Stimulated activated CD4-positive, alpha-beta T cell treated with anti-CD3 and anti-CD28 coated beads, Interleukin-4, amount 100 ng/mL, for 1 hour (primary cell): ENCODE measurements at places on chromosomes 1 and 21.
A peak's percentile ranks its signal among the peaks of the same experiment; 100 is the strongest.

DNA sequence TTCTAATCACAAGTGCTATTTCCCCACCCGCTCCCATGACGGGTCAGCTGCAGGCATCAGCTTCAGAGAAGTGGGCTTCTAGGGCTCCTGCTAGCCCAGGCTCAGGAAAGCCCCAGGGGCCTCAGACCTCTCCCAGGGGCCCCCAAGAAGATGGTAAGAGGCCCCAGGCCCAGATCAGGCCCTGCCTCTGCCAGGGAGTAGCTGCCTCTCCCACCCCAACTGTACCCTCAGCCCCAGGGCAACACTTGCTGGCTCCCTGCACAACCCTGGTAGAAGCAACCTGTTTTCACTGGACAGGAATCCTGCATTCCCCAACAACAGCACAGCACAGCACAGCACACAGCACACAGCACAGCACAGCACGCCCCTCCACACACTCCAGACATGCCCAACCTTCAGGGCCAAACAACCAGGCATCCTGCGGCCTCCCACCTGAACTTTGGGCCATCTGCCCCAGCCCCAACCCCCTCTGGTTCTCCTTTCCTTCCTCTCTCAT, 6.5 kb downstream of the BLACAT1 start:
- DNase-seq = no peak

- DNase-seq = no peak
Measured at GRCh38 chr1:206860165-206860564, 5.3 kb upstream of the IL20 start.

DNA sequence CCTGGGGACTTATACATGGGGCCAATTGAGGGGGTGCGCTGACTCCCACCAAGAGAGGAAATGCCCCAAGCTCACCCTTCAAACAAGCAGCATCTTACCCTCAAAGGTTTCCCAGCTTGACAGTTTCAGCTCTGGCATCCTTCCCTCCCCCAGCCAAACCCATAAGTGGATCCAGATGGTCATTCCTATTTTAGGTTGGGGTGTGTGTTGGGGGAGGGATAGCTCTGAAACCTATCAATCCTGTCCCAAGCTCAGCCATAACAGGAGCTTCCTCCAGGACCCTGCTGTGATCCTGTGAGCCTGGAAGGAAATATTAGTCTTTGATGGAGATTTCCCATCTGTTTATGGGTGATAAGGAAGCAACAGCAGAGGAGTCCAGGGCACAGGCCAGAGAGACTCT, 3.4 kb upstream of the TMEM222 start:
- DNase-seq = no peak

- DNase-seq = no peak
Measured at GRCh38 chr1:38083541-38083940, 36.9 kb upstream of the POU3F1 start.

DNA sequence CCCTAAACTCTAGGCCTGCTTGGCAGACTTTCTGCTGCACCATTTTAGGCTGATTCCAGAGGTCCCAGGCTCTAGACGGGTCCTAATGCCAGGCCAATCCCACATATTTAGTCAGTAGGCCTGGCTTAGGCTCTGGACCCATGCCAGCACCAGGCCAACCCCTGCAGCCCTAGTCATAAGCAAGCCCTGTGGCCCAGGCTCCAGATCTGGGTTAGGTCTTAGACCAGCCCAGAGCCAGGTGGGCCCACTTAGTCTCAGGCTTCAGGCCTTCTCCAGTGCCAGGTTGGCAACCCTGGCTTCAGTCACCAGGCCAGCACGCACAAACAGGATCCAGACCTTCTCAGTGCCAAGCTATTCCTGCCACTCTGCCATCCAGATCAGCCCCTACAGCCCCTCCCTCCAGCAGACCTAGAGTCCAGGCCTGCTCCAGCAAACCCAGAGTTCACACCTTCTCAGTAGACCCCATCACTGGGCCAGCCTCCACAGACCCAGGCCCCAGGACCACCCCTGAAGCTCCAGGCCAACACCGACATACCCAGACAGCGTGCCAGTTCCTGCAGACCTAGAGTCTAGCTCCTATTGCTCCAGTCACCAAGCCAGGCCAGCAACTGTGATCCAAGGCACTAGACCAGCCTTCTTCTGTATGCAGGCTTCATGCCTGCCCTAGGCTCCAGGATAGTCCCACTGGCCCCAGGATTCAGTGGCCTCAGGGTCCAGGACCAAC, 467.6 kb downstream of the RWDD3 start:
- DNase-seq = no peak

DNA sequence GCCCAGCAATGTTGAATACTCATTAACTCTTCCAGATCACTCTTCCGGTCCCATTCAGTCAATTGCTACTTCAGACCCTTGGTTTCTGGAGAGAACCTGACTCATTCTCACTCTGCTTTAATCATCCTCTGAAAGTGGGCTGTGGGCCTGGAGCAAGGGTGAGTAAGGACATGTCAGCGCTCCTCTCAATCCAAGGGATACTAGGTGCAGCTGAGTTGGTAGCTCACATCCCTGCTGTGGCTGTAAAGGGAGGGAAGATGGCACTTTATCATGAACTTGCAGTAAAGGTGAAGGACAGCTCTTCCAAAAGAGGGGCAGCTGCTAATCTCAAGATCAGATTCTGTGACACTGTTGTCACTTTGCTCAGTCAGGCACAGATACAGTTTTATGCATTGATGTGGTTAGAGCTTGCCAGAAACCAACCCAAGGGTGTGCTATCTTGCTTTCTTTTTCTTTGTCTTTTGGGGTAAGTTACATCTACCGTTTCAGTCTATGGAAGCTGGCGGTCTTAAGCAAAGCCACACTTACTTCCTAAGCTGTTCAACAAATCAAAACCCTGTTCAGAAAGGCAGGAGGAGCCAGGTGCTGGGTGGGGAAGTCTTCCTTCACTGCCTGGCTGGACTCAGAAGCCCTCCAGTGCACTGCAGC, 26.5 kb upstream of the NTPCR start:
- peak; percentile 25 for DNase-seq

DNA sequence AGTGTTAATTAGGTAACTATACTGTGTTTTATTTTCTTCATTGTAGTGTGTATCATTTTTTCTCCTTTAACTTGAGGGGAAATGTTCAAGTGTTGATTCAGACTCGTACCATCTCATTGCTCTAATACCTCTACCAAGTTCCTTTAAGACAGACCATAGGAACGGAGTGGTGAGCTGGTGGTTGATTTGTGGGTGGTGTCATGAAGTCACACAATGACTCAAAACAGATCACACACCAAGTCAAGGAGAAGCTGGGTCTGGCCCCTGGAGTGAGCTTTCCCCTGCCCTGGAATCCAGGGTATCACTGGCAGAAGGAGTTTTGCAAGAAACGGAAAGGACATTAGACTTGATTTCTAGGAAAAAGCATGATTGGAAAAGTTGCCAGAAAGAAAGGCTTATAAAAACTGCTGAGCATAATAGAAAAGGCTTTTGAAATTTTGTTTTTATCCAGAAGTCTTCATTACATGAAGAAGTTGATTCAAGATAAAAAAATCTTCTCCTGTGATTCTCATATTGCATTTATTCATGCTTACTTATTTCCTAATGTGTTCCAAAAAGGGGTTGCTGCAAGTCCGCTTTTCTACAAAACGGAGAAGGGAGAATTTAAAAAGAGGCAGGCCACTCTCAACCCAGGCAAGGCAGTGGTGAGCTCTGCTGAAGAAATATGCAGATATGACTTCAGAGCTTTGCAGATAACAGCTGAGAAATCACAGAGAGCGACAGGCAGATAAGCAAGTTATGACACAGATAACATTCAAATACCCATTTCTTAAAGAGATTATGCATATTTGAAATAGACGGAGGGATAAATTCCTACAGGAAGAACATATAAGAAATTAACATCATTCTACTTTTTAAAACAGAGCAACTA, 79.7 kb downstream of the TBX19 start:
- DNase-seq = no peak

DNA sequence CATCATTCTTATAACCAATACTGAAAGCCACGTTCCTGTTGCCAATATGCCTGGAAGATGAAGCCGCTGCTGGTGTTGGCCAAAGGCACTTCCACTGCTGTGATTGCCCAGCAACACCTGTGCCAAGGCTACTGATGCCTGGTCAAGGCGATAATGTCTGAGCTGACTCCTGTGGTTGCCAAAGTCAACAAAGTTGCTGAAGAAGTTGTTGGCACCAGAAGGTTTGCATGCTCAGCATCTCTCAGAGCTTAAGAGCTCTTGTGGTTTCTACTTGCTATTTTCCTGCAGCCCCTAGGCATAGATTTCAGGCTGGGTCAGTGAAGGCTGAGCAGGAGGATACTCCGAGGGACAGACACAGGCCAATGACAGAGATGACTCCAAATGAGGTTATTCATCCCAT, 63.4 kb upstream of the RAB3GAP2 start:
- no peak for DNase-seq

DNA sequence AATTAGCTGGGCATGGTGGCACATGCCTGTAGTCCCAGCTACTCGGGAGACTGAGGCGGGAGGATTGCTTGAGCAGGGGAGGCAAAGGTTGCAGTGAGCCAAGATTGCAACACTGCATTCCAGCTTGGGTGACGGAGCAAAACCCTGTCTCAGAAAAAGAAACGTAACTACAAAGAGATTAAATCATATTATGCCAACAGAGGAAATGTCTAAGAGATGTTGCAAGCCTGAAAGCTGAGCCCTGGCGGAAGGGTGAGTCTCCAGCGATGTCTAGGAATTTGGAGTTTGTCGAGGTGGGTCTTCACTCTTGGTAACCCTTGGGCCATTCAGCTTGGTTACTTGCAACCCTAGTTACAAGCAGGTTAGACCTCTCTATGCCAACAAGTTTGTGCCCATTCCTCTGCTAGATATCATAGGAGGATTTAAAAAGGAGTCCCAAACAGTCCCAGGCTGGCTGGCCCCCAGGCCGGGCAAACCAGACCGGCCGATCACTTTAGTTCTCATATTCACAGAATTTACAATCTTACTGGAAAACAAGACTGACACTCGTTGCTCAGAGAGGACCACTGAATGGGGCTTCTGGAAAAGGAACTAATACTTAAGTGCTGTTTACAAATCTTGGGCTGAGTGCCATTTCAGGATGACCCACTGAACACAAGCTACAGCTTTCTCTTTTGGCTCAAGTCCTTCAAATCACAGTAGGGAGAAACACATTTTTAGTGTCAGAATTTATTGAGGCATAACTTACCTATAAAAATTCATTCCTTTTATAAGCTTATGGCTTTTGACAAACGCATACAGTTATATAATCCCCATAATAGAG, 27.1 kb downstream of the SLC30A1 start:
- DNase-seq = no peak

GRCh38 chr1:231781892-231782291, 155.3 kb downstream of the DISC1 start:
- DNase-seq = no peak

DNA sequence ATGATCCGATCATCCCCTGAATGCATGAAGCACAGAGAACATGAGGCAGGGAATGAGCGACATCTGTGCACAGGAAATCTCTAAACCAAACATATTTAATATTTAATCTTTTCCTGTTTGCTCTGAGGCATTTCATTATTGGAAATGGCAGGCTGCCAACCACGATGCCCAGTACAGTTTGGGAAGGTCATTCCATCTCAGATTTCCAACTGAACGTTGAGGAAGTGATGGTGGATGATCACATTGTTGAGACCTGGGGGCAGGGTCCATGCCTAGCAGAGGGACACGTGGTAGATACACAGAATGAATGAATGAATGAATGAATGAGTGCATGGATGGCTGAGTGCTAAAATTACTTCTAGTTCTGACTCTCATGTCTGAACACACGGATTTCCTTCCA, 15.9 kb upstream of the FASLG start:
- DNase-seq = no peak

DNA sequence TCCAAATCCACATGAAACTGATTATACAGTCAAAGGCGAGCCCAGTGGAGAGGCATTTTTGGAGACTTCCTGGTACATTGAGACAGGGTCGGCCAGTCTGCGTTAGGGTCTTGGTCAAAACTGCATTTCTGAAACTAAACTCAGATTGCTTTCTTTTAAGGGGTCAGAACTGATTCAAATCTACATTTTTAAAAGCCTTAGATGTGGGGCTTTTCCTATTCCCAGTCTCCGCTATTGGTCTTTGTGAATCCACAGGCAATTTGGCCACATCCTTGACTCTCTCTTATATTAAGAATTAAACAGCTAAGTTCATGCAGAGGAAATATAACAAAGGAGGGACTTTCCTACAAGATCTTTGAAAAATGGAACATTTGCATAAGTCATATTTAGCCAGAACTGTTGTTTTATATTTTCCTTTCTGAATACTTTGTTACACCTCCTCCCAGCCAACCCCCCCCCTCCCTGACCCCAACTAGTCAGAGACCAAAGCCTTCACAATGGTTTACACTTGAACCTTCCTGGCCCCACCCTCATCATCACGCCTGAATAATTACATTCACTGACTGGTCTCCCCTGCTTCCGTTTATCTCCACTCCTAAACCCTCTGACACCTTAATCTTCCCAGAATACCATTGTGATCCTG, 30.9 kb downstream of the SELL start:
- DNase-seq = peak; percentile 61

DNA sequence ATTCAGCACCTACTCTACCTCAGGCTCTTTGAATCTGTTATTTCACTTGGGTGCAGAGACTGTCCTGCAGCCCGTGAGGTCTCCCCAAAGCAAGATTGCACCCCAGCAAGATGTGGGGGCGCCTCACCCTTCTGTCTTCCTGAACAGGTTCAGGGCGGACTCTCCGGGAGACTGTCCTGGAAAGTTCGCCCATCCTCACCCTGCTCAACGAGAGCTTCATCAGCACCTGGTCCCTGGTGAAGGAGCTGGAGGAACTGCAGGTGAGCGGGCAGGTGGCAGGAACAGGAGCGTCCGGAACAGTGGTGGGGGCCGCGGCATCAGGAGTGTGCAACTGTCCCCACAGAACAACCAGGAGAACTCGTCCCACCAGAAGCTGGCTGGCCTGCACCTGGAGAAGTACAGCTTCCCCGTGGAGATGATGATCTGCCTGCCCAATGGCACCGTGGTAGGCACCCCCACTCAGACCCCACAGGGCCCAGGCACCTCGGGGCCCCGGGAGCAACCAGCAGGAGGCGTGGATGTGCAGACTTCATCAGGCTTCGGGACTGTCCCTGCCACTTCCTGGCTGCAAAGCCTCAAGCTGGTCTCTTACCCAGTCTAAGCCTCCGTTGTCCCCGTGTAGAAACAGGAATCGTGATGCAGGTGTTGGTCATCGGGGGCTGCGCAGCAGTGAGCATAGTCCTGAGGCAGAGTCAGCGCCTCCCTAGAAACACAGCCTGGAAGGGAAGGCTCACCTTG, 5.9 kb upstream of the MTFR1L start:
- DNase-seq = no peak

DNA sequence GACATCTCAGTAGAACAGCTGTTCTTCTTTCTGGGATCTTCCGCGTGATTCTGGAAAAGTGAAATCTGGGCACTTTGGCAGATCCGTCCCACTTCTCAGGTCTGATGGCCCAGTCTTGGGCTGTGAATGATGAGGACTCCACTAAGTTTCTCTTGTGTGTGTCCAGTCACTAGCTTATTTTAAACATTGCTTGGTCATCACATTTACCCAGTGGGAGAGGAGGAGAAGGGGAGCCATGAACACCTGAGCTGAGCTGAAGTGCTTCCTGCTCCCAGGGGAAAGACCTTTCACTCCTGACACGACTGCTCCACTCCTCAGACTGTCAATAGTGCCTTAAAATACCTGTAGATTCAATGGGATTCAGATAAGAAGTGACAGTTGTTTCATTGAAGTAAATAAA, 101.9 kb upstream of the SLC35F3 start:
- no peak for DNase-seq

GRCh38 chr1:201191653-201192260, 1.1 kb downstream of the IGFN1 start:
- peak; percentile 25 for DNase-seq
